ENCODE measurements at places on chromosomes 11 and 22.

- no peak for DNase-seq
These were observed 322.2 kb downstream of the LUZP2 start for GRCh38 chr11:24819006-24819405.

GRCh38 chr11:83087035-83087434, 15.3 kb upstream of the RAB30 start:
- no peak for DNase-seq

GRCh38 chr11:66728038-66728692, 851 bp downstream of the SPTBN2 start:
- peak; percentile 83 for DNase-seq

DNA sequence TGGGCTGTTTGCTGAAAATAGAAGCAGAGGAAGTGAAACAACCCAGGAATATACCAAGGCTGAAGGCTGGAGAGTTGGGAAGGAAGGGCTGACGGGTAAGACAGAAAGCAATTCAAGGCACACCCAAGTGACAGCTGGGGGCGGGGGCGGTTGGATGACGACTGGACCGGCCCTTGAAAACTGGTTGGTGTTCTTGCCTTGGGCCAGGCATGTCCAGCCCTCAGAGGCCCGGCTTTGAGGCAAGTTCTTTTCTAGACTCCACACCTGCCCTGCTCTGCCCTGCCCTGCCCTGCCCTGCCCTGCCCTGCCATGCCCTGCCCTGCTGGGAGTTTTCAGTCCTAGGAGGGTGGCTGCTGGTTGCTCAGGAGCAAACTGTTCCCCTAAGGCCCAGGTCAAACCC, 34.2 kb upstream of the CACNG2 start:
- no peak for DNase-seq

GRCh38 chr11:128902515-128903066, 11.4 kb downstream of the KCNJ5 start:
- DNase-seq: no peak

- DNase-seq: no peak
These were observed 19.9 kb upstream of the OR8B8 start for GRCh38 chr11:124465368-124465767.

GRCh38 chr11:121137005-121137404, 36.0 kb downstream of the TECTA start:
- no peak for DNase-seq

- DNase-seq: no peak
These were observed 4.3 kb upstream of the EXPH5 start for GRCh38 chr11:108597736-108598355.

DNA sequence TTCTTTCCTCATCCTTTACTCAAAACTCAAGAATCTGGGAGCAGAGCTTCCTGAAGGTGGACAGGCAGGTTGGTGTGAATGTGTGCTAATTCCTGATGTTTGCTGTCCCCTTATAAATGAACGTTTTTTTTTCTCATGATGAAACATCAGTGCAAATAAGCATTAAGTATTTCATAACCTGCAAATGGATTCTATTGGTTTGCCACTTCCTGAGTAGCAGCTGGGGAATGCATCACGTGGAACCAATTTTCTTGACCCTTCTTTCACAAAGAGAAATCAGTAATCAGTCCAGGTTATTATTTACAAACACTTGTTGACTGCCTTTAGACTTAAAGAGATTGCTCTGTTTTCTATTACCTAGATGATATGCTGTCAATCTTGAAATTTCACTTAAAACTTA, 40.1 kb upstream of the SCN3B start:
- no peak for DNase-seq

GRCh38 chr11:112670806-112671570, 290.2 kb upstream of the NCAM1 start:
- no peak for DNase-seq

GRCh38 chr11:129778877-129779276, 36.8 kb upstream of the TMEM45B start:
- no peak for DNase-seq

DNA sequence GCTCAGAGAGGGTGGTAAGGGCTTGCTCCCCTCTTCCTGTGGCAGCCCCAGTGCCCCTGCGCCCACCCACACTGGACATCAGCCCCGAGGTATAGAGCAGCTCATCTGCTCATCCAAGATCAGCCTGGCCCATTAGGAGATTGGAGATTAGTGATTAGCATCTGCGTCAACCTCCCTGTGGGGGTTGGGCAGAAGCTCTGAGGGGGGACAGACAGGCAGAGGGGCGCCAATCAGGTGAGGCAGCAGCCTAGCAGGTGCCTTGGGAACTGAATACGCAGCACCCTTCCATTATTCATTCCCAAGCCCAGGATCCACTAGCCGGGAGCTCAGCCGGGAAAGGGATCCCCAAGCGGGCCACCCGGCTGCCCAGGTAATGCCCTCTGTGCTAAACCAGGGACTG, 11.0 kb downstream of the SMTN start:
- DNase-seq: no peak

Measured in iPS-NIHi11 (cell line).